Naive thymus-derived CD8-positive, alpha-beta T cell (primary cell): ENCODE measurements at places on chromosomes 2 and 18.

- DNase-seq = no peak
Observed at GRCh38 chr2:28398101-28398834, 5.6 kb downstream of the FOSL2 start.

GRCh38 chr2:144448389-144449027 lies 71.4 kb downstream of the ZEB2 start:
- DNase-seq = no peak

GRCh38 chr2:158407031-158407430 lies 49.5 kb downstream of the CCDC148 start:
- no peak for DNase-seq

DNA sequence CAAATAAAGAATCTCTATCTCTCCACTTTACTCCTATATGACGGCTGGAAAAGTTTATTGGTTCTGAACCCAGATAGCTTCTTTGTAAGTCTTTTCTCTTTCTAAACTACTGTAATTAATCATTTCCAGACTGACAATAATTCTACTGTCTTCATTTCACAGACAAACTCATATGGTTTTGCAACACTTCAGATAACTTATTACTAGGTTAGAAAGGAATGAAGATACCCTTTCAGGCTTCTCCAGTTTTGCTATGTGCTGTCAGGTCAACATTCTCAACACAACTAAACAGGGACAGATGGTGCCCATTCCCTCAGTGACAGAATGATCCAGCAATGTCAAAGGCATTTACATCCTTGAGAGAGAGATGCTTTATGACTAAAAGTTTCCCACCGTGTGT lies 198.5 kb upstream of the ITGA4 start:
- DNase-seq = no peak

GRCh38 chr2:110679865-110680264 lies 2.0 kb upstream of the BUB1 start:
- DNase-seq = no peak

DNA sequence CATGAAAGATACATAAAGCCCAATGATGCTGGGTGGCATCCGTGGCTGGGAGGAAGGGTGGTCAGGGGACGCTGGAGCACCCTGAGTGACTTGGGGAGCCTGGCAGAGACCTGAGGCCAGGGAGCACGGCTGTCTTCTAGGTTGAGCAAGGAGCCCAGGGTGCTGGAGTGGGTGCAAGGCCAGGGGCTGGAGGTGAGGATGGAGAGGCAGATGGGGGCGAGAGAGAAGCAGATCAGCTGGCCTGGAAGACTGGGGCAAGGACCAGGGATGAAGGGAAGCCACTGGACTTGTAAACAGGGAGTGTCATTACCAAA lies 52.2 kb downstream of the FAM178B start:
- no peak for DNase-seq

- no peak for DNase-seq
Observed at GRCh38 chr2:158656492-158657229, 138.5 kb upstream of the DAPL1 start.

- no peak for DNase-seq
Observed at GRCh38 chr2:52821631-52822030, 946.0 kb upstream of the CHAC2 start.

DNA sequence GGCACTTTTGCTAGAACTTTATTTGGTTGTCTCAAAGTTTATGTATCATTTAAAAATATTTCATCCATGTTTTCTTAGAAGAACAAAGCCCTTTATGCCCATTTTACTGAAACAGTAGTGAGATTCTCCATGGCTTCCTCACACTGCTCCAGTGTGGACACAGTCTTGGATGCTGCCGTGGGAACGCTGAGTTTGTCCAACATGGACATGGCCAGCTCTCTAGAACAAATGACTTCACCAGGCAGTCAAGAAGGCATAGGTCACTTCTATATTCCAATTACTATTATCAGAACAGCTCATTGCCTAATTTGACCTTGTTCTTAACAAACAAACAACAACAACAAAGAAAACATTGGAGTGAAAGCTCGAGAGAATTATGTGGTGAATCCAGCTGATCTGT lies 414.1 kb upstream of the ID2 start:
- DNase-seq = no peak

GRCh38 chr2:239522740-239523119 lies 121.9 kb upstream of the HDAC4 start:
- DNase-seq = no peak

DNA sequence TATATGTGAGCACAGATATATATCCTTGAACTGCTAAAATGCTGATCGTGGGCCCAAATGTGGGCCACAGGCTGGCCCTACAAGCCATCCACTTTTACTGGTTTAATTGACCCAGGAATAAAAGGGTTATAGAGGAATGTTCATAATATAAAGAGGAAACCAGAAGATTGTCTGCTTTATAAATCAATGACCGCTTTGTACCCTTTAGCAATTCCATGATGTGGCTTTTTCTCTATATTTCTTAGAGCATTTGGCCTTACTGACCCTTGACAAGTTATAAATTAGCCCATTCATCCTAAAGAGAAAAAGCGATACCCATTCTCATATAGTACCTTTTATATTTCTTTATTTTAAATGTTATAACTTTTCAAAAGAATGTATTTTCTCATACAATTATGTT lies 87.1 kb upstream of the ITGA4 start:
- no peak for DNase-seq

- DNase-seq = peak; percentile 65
Observed at GRCh38 chr2:111121828-111122630, 1.3 kb downstream of the BCL2L11 start.

- DNase-seq = no peak
Observed at GRCh38 chr18:12946549-12947284, 1.1 kb upstream of the SEH1L start.

DNA sequence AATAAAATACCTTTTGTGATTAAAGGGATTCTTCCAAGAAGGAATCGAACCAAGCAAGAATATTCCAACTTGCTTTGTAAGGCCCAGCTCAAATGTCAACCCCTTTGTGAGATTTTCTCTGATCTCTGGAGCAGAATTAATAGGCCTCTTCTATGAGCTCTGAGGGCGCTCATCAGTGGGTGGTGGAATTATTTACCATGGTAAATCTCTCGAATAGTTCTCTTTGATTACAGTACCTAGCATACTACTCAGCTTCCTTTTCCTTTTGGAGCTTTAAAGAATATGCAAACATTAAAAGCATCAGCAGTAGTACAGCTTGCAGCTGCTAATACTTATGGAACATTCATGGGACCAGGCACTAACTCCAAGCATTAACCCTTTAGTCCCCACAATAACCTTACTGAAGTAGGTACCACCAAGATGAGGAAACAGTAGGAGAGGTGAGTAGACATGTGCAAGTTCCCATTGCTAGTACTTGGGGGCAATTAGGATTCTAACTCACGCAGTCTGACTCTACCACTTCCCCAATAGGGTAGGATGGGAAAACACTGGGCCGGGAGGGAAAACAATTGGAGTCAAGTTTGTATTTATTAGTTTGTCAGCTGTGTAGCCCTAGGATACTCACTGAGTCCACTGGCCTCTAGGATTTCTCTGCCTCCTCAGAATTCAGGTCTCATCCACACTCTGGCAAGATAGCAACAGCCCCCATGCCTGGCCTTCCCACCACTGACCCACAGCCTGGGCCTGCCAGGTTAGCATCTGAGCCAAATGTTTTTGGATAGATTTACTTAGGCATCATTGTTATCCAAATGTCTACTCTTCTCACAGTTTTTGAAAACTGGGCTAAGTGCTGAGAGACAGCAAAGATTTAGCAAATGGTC lies 21.7 kb downstream of the ADD2 start:
- no peak for DNase-seq

DNA sequence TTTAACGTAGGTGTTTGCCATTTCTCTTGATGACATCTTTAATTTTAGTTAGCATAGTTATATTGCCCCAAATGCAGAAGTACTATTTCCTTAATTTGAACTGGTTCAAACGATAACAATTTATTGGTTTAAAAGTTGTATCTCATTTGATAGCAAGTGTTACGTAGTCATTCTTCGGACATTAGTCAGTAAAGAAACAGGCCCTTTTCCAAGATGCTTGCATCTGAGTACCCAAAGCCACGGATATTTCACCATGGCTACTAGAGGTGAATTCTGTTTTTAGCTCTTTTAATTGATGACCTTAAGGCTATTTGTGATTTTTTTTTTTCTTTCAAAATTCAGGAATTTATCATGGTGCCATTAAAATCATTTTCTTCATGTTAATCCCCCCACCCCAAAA lies 32.1 kb downstream of the GLS start:
- DNase-seq = no peak

GRCh38 chr2:191250400-191250799 lies 5.2 kb downstream of the MYO1B start:
- DNase-seq = no peak

GRCh38 chr2:88471083-88471942 lies 18.8 kb upstream of the FOXI3 start:
- DNase-seq = no peak

GRCh38 chr18:68121826-68122225 lies 593.1 kb downstream of the TMX3 start:
- DNase-seq = no peak

DNA sequence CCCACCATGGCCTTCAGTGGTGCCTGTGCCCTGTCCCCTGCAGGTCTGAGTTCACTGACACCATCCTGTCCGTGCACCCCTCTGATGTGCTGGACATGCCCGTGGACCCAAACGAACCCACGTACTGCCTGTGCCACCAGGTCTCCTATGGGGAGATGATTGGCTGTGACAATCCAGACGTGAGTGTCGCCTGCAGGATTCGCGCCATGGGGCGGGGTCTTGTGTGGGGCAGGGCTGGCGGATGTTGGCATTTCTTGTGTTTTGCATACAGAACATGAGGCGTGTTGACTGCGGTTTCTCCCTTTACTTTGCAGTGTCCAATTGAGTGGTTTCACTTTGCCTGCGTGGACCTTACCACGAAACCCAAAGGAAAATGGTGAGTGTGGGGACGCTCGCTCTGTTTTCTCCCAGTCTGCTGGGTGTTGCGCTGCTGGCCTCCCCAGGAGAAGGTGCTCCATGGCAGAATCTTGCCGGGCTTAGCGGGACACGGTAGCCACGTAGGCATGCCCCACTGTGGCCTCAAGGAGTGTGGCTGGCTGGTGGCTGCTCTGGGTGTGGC lies 11.5 kb upstream of the D2HGDH start:
- DNase-seq = no peak

DNA sequence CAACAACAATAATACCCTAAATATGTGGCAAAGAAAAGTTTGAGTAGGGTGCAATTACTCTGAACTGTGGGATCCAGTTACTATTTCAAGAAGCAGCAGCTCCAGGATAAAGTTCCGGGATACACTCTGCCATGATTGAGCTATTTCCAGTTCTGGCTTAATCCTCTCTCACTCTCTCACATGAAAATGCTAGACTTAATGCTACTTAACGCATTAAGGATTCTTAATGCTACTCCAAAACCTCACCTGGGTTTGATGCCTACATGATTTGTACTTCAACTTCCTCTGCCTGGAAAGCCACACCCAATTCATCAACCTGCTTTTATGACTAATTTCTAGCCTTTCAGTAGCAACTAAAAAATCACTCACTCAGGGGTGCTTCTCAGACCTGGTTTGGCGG lies 151.1 kb upstream of the HNMT start:
- no peak for DNase-seq

DNA sequence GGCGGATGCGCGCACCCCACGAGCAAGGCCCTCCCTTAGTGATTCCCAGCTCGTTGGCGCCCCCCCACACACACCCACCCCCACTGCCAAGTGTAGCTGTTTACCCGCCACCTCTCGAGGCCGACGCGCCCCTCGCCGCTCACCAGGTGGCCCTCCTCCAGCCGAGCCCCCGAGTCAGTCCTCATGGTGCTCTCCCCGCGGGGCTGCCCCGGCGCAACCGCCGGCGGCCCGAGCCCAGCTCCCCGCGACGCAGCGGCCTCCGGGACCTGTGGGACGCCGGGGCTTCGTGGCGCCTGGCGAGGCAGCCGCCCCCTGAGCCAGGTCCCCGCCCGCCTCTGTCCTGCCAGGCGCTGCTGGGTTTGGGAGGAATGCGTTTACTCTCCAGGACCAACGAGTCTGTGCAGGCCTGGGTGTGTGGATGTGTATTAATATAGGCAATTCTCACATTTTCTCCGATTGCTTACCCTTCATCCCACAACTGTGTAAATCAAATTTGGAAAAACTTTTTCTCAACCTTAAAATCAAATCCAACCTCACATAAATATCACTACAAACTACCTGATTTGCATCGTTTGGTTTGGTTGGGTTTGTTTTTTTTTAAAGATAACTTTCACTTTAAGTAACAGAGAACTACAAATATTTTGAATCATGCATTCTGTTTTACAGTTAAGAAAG lies at the start of gene TMEM237:
TSS of gene TMEM237 (minus strand) at position 288 of the 675 bp plus-strand sequence. CDS start at position 185, 103 bp downstream.
- peak; percentile 46 for DNase-seq

DNA sequence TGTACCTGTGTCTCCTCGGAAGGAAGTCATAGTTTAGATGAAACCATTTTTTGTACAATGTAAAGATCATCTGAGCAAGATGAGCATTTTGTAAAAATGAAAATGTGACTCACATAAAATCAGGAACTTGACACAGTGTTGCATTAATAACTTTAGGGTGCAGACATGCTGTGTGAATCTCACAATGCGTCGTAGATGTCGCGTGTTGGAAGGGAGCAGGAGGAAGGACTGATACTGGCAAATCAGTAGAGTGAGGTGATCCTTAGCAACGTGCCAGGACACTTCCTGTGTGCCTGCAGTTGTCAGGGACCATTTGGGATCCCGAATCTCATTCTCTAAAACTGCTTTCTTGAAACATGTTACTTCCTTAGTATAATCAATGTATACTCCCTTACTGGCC lies 103.1 kb downstream of the SH3BP4 start:
- DNase-seq = no peak

DNA sequence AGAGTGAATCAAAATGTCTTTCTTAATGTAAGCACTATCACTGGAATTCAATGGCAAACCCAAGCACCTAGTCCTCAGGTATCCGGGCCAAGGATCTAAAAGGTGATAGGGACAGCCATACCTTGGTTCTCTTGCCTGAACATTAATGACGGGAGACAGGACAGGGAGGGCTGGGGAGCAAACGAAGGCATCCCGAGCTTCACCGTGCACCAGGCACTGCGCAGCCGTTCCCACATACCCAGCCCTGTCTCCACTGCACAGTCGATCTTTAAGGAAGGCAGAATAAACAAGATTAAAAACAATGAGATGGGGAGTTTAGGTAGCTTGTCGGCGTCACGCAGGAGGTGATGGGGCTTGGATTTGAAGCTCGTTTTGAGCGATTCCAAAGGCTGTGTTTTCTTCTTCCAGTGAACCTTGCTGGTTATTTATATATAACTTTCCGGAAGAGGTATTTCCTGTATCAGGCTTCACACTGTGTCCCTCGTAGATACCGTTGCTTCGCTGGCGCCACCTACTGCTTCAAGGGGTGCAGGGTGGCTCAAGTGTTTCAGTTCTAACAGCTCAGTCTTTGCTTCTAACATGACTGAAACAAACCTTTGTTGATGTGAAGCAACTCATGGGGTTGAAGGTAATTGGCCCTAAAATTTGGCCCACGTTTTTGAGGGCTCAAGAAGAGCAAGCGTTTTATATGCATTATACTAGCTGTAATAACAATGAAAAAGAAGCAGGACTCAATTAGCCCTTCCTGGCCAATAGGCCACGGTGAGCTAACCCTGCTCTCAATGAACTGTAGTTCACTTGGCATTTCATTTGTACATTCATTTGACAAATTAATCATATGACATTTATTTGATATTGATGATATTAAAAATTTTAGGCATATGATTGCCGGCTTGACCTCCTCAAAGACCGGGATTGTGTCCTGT lies 77.4 kb downstream of the DCDC2C start:
- DNase-seq = peak; percentile 22
